EH (cell line): ENCODE measurements at places on chromosomes 1 and 21.
A peak's percentile ranks its signal among the peaks of the same experiment; 100 is the strongest.

DNA sequence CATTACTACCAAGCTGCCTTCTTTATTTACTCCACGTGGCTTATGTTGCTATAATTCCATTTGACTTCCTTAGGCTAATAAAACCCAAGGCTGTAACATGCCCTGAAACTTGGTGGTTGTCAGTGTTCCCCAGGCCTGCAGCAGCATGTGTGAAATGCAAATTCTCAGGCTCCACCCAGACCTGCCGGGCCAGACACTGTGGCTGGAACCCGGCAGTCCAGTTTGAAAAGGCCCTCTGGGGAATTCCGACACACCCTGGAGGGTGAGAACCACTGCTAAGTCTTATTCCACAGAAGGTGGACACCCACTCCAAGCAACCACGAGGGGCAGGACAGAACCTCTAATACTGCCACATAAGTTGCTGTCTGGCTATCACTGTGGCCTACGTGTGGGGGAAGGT is 41.4 kb downstream of the URB1 start:
- DNase-seq, result no peak

- no peak for DNase-seq
Measured at GRCh38 chr1:20137055-20137454, 2.1 kb upstream of the PLA2G2F start.

DNA sequence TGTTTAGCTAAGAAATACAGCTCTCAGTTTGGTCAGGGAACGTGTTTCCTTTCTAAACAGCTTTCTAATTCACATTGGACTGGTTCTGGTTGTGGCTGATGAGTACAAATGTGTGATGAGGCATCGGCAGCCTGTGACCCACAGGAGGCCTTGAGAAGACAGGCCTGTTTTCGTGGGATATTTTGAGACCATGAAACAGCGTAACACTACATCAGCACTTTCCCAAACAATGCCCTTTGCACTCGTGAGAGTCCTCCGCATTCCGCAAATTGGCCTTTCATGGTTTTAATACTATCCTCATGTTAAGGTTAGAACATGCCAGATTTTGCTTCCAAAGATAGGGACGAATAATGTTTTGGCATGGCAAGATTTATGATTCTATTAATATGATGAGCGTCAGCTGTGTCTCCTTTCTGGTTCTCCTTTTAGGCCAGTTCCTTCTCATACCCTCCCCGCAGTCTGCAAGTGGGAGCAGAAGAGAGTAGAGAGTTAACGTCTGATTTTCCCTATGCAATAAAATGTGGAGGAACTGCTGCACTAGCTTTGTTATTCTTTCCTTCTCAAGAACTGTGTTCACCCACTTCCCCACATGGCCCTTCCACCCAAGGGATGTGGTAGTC is 84.3 kb upstream of the L1TD1 start:
- DNase-seq, result no peak

DNA sequence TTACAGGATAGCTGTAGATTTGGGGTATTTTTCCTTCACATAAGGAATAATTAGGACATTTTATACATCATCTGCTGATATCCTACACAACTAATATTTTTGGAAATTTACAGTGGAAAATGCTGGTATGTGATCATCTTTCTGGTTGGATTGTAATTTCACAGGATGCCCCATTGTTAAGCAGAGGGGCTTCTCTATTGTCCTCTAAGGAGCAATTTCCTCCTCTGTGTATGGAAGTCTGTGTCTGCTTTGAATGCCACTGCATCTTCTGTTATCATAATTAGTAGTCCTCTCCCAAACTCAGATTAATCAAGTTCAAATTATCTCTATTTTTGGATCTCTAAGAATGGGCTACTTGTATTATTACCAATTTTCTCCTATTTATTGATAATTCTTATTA is 988.1 kb upstream of the B3GALT2 start:
- no peak for DNase-seq

GRCh38 chr1:101293461-101294051 is 56.7 kb downstream of the S1PR1 start:
- peak; percentile 57 for DNase-seq

GRCh38 chr1:55947446-55947845 is 631.9 kb downstream of the PLPP3 start:
- DNase-seq, result no peak

DNA sequence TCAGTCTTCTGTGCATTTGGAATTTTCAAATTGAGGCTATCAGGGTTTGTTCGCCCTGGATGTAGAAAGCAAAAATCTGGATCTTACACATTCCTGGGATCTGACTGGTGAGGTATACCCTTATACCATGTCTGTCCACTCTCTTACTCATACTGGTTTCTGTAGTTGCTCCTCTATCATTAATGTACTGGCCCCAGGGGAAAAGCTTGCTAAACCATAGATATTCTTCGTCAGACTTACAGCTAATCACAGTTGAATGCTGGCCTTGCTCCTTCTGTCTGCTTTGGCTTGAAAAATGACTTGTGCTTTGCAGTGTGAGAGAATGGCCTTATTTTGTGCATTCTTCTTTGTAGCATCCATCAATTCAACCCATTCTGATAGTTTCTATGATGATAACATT is 30.5 kb downstream of the TBCE start:
- peak; percentile 98 for DNase-seq

DNA sequence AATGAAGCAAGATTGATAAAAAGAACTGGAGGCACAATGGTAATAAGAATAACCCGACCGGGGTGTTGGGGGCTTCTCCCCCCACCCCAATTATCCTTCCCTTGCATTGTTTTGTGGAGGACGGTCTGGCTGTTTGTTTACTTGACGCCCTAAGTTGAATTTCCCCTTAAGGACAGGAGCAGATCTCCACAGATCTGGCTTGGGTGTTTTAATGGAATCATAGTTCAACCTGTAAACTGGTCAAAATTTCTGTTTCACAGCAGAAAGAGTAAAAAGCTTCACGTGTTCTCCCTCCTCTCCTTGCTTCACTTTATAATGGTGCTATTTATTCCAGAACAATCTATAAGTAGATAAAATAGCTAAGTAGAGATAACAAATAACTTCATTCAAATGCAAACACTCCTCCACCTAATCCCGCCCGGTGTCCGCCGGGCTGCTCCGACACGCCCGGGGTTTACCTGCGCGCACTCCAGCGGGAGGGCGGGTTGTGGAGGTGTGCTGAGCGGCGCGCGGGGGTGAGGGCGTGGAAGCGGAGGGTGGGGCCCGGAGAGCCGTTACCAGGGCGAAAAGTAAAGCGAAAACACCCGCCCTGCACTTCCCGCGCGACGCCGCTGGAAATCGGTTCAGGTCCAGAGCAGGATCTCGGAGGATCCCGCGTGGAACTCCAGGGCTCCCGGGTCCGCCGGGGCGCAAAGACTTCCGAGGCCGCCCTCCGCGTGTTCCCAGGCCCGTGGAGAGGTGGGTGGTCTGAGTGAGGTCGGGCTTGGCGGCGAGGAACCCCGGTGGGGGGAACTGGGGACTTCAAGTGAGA is 2.0 kb upstream of the ATF3 start:
- DNase-seq, result no peak

DNA sequence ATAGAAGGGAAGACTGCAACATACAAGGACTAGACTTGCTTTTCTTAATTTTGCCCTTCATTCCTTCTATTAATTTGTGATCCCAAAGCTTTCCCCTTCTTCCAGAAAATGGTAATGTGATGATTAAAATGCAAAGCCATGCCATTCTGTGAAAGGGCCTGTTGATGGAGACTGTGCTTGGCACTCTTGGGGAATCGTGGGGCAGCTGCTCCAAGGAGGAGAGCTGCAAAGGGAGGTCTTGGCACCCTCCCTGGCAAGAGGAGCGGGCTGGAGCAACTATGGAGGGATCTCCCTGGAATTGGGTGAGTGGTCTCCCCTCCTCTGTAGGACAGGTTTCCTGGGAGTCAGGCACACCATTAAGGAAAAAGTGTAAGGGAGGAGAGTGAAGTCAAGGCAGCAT is 16.6 kb downstream of the CACNA1S start:
- DNase-seq, result no peak
